Right cardiac atrium (tissue), 5 donors: ENCODE measurements at places on chromosomes 6 and 20. TPM values are rescaled to one million over a fixed set of nuclear protein-coding genes. Genes with fewer than 3 reads are reported as not detected.

GRCh38 chr20:57480444-57481160 is 44.3 kb downstream of the CTCFL start:
- no peak for DNase-seq

- DNase-seq, result no peak
Measured at GRCh38 chr6:114164207-114164606, 178.6 kb downstream of the HS3ST5 start.

- peak; percentile 91 for DNase-seq
Measured at GRCh38 chr20:45433316-45433715, 17.4 kb downstream of the PIGT start.

DNA sequence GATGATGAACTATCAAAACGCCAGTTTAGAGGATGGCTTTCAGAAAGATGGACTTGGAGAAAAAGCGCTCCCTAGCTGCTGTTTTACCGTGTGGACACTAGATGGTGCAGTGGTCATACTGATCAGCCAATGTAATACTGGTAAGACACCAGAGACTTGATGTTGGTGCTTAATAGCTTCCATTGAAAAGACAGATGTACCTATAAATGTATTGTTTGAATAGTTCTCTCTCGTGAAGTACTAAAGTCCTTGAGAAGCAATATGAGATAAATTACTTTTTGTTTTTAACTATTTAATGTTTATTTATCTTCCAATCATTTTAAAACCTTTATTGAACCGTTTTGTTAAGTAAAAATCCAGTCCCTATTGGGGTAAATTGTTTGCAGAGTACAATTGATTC is 63.9 kb upstream of the FUCA2 start:
- DNase-seq, result no peak

DNA sequence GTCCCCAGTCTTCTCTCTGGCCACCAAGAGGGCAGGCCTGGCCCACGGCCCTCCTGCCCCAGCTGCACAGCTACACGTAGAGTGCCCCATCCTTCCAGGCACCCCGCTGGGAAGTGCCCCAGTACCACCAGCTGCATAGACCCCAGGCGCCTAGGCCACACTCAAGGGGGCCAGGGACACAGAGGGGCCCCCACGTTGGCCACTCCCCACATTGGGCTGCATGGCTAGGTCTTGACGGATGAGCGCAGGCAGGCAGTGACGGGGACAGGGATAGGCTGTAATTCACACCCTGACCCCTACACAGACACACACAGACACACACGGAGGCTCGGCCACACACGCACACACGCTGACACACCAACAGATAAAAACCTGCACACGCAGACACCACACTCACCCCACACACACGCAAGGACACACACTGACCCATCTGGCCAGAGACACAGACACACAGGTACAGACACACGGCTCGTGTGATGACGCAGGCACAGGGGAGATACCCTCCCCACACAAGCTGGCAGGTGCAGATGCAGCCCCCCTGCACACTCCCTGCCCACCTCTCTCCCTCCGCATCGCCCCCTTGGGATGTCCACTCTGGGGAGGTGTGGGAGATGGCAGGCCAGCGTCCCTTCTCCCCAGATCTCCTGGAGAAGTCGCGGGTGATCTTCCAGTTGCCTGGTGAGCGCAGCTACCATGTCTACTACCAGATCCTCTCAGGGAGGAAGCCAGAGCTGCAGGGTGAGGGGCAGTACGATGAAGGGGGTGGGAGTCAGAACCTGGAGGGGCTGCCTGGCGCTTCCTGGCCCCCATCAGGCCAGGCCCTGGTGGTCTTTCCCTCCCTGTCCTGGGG is 30.0 kb downstream of the MYH7B start:
- DNase-seq, result peak; percentile 16

DNA sequence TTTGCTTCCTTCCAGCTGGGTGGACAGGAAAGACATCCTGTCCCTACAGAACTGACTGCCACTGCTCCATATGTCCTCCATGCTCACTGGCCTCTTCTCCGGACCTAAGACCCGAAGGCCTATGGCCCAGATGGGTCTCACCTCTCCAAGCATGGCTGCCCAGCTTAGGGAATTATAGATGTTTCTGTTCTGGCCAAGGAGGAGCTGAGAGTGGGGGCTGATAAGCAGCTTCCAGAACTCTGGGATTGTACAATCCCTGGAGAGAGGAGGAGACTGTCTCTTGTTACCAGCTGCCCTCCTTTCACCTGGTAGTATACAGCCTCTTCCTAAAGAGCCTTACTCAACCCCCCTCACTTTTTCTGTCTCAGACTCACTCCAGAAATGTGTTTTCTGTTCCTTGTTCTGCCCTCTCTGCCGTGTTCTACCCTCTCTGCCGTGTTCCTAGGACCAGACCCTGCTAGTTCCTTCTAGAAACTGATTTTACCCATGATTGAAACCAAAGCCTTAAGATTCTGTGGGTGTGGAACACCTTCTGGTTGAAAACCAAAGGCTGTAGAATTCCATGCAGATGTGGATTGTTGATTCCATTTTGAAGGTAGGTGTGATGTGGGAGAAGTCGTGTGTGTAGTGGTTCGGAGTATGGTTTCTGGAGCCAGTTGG is 28.7 kb downstream of the ANKS1A start:
- no peak for DNase-seq

DNA sequence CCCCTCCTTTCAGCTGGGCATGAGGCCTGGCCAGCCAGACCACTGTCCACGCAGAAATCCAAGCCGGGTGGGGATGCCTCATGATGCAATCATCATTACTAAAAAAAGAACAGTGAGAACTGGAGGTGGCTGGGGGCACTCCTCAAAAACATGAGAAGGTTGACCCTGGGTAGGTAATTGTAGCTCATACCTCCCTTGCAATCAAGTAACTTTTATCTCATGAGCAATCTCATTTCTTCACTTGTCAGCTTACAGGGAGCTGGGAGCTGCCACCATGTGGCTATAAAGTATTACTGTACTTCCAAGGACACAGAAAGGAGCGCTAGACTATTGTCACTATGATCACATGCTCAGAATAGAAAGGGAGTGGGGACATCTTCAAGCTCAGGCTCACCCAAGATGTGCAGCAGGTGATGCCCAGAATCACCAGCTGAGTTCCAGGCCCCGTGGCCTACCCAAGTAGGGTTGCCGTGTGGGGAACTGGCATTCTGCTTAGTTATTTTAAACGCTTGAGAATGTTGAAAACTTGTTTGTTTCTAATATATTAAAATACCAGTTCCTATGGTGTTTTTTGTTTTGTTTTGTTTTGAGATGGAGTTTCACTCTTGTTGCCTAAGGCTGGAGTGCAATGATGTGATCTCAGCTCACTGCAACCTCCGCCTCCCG is 3.0 kb upstream of the CDH26 start:
- DNase-seq, result no peak

GRCh38 chr6:12882761-12883290 is 166.3 kb downstream of the PHACTR1 start:
- no peak for DNase-seq

DNA sequence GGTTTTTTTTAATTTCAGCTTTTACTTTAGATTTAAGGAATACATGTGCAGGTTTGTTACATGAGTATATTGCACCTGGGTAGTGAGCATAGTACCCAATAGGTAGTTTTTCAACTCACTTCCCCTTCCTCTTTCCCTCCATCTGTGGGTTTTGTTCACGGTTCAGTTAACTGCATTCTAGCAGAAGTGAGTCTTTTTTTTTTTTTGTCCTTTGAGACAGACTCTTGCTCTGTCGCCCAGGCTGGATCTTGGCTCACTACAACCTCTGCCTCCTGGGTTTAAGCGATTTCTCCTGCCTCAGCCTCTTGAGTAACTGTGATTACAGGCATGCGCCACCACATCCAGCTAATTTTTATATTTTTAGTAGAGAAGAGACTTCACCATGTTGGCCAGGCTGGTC is 8.7 kb downstream of the UBR2 start:
- no peak for DNase-seq

DNA sequence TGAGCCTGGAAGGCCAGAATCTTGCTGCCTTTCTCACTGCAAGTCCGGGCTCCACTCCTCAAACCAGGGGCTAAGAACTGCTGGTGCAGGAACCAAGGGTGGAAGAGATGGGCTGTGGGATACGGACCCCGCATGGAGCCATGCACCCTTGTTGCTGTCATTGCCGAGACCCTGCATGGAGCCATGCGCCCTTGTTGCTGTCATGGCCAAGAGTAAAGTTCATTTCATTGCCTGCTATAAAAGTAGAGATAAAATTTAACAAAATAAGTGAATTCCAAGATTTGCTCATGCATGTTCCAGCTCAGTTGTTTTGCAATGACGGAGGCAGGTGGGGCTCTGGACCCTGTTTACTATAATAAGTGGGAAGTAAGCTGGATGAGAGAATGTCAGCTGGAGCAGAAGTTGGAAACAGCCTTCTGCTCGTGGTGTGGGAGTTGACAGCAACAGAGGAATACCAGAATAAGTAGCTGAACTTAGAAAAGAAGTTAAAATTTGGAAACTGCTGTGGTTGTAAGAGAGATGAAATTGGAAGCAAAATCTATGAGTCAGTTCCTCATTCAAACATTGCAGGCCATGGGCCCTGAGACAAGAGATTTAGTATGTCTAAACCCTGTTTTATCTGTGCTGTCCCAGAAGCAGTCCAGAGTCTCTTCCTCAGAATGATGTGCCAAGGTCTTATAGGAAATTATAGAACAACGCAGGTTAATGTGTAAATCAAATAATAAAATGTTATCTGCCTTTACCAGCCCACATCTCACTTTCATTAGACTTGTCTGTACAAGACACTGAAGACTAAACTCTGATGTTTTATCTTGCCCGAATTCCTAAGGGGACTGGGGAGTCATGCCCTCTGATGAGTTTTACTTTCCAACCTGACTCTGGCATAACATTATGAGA is 15.8 kb upstream of the THBS2 start:
- DNase-seq, result peak; percentile 71

ARFGEF3 gene
- polyA plus RNA-seq, result 0.63 TPM

- DNase-seq, result no peak
Measured at GRCh38 chr6:35831257-35832007, 26.3 kb downstream of the LHFPL5 start.

DNA sequence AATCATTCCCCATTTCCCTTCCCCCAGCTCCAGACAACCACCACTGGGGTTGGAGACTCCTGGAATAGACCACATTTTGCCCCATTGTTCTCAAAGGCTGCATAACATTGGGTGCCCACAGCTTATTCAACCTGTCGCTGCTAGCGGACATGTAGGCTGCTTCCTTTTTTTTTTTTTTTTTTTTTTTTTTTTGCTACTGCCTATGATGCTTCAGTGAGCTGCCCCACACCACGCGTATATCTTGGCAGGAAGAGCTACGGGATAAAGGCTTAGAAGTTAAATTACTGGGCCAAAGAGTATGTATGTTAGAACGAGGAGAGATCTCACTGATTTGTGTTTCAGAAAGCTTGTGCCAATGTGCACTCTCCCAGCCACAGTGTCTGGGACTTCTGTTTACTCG is 7.0 kb downstream of the LBP start:
- no peak for DNase-seq

TSPYL4 gene
- polyA plus RNA-seq, result 21.4 TPM

DNA sequence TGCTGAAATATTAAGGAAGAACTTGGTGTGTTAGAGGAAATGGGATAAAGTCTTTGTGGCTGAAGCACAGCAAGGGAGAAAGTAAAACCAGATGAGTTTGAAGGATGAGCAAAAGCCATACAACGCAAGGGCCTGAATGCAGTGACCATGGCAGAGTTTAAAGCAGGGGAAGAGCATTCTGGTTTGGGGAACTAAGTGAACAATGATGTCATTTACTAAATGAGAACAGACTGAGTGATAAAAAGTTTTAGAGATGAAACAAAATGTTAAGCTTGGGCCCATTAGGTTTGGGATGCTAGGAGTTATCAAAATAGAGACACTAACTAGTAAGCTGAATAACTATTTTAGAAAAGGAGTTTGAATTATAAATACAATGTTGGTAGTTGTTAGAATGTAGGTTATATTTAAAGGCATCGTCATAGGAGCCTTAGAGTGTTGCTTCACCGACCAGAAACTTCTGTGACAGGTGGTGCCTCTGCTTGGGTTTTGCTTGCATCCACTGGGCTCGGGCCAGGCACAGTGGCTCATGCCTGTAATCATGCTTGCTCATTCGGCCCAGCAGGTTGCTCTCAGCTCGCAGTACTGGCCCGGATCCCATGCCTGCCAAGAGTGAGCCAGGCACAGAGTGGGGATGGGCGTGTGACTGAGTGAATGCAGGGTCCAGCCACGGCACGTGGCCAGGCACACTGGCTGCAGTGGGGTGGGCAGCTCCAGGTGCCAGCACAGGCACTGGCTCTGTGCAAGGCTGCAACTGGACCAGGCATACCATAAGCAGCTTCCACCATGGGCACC is 37.4 kb upstream of the OPRM1 start:
- DNase-seq, result no peak

DNA sequence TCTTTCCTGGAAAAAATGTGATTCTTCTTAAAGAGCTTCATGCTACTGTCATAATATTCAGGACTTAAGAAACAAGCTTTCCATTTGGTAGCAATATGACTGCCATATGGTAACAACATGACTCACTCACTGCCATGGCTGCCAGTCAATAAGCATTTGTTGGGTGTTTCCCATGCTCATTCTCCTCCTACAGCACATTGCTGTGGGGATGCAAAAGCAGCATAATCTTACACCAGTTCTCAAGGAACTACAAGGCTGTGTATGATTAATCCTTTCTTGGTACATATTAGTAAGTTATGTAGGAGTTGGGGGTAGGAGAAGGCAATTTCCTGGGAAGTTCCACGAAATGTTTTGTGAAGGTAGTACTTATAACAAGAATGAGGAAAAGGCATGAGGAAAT is 76.7 kb downstream of the CEP162 start:
- no peak for DNase-seq

GRCh38 chr20:6848041-6848440 is 80.6 kb downstream of the BMP2 start:
- DNase-seq, result no peak

CGA gene
- 0.41 TPM for polyA plus RNA-seq

OR2J3 gene
- polyA plus RNA-seq, result not detected

DNA sequence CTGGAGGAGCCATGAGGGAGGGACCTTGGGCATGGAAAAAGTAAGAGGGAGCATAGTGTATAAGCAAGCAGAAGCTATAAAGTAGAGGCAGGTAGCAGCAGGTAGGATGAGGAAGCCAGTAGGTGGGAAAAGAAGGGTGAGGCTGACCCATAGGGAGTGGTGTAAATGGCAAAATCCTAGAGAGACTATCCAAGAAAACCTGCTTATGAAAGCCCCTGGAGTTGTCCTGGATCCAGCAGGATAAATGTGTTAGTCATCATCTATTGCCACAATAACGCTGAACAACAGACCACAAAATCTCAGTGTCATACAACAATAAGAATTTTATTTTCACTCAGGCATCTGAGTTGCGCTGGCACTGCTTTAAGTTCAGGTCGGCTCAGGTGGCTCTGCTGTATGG is 30.2 kb downstream of the CHD6 start:
- DNase-seq, result no peak

GRCh38 chr20:49570161-49570827 is 2.4 kb upstream of the PTGIS start:
- DNase-seq, result no peak

GJA1 gene
- 116 TPM for polyA plus RNA-seq

CTAGE9 gene
- not detected for polyA plus RNA-seq

- peak; percentile 84 for DNase-seq
Measured at GRCh38 chr6:17600527-17601385, 654 bp downstream of the FAM8A1 start.
